ENCODE measurements at places on chromosomes 6 and 20.
A peak's percentile ranks its signal among the peaks of the same experiment; 100 is the strongest.

- DNase-seq, result no peak
Measured at GRCh38 chr6:154797857-154798256, 64.6 kb downstream of the SCAF8 start.

DNA sequence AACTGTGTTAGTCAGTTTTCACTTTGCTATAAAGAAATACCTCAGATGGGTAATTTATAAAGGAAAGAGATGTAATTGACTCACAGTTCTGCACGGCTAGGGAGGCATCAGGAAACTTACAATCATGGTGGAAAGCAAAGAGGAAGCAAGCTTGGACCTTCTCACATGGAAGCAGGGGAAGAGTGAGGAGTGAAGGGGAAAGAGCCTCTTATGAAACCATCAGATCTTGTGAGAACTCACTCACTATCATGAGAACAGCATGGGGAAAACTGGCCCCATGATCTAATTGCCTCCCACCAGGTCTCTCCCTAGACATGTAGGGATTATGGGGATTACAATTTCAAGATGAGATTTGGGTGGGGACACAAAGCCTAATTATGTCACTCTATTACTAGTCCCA, 41.3 kb upstream of the PLAGL1 start:
- DNase-seq, result no peak

DNA sequence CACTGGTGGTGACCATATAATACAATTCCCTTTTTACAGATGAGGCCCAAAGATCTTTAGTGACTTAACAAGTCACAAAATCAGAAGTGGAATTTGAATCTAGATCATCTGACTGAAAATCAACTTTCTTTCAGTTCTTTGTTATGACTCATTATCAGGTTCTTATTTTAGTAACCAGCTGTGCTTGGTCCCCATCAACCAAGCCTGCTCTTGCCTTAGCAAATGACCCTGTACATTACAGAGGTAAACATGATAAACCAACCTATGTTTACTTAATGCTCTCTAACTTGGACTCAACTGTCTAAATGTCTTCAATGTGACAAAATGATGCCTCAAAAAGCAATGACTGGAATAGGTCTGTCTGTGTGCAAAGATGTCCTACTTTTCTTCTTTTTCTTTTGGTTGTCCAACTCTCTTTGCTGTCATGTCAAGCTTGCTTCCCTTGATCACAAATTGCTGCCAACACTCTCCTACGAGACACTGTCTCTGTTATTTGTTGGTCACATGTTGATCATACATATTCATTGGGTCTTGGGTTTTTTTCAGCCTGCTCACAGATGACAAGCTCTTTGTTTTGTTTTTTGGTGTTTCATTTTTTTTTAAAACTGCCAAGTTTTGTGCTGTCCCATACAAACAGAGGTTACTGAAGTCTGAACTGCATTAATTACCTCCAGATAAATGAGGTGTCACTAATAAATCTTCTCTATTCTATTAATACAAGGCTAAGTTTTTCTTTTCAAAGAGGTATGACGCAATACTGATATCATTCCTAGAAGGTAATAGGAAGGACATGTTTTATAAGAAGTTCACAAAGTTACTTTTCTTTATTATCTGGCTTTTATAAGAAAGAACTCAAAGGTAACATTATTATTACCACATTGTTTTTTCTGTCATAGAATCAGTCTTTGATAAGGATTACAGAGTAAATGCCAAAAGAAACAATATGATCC, 62.2 kb upstream of the PLN start:
- DNase-seq, result no peak

GRCh38 chr20:48826883-48827771, 672 bp downstream of the PREX1 start:
- DNase-seq, result peak; percentile 54

GRCh38 chr6:12538881-12539357, 177.6 kb upstream of the PHACTR1 start:
- DNase-seq, result no peak

- DNase-seq, result no peak
Measured at GRCh38 chr6:81792826-81793225, 40.3 kb upstream of the TENT5A start.

DNA sequence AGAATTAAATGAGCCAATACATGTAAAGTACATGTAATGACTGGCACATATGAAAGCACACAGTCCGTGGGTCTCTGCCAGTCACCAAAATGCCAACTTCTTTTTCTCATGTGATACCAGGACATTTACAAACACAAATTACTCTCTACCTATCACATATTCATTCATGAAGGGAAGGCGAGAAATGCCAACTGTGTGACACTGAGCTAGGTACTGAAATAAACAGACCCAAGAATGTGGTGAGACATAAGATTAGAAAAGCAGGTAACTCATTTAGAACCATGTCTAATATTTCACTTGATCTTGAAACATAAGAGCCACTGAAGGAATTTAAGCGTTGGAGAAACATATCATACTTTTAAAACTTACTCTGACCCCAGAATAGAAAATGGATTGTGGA, 41.4 kb downstream of the HBS1L start:
- no peak for DNase-seq

- no peak for DNase-seq
Measured at GRCh38 chr20:23417861-23418260, 3.4 kb downstream of the NAPB start.

DNA sequence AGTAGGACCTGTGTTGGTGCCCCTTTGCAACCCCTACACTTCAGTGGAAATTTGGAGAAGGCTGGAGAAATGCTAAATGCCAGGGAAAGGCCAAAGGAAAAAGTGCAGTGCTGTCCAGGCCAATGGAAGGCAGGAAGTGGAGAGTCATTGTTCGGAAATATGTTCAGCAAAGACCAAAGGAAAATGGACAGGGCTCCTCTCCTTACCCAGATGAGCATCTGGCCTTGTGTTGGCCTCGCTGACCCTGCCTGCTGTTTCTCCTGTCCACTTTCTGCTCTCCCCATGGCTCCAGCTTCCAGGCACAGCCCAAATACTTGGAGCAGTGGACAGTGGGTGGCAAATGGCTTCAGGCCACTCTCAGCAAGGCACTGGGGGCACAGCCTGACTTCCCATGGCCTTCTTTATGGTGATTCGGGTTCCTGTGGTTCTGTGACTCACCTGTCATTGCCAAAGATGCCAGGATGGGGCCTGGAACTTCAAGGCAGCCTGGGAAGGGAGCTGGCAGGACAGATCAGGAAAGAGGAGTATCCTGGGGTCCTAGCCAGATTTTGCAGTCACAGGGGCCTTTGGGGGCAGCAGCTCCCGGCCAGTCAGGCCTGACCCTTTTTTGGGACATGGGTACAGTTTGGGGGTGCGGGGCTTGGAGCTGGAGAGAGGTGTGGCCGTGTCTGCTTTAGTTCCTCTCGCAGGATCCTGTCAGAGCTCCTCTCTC, 190.9 kb upstream of the SLC24A3 start:
- no peak for DNase-seq

- no peak for DNase-seq
Measured at GRCh38 chr6:38796850-38797249, 81.7 kb downstream of the DNAH8 start.

DNA sequence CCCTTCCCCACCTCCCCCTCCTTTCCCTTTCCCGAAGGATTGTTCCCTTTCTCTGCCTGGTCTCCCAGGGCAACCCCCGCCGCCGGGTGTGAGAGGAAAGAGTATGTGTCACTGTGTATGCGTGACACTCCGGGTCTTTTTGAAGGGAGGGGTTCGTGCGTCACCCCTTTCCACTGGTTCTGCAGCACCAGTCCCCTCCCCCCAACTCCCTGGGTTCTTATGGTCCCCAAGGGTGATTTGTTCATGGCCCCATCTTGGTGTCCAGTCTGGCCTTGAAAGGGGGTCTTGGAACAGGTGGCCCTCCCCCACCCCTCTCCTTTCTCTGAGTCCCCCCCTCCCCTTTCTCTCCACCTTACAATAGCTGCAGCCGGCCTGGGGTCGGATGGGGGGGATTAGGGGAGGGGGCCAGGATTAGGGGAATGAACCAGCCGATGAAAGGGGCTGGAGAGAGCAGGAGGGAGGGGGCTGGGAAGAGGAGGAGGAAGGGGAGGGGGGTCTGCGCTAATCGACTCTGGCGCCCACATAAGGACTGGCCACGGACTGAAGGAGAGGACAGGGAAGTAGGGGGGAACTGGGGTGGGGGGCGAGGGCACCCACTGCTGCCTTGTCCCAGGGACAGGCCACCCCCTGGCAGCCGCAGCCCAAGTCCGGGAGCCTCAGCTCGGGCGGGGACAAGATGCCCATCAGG, 1.3 kb upstream of the RING1 start:
- no peak for DNase-seq

GRCh38 chr6:113960795-113961194, 10.2 kb downstream of the HDAC2 start:
- DNase-seq, result no peak

- DNase-seq, result no peak
Measured at GRCh38 chr6:112258642-112259336, 4.4 kb upstream of the LAMA4 start.

- DNase-seq, result no peak
Measured at GRCh38 chr6:52109171-52109571, 21.8 kb upstream of the PKHD1 start.

DNA sequence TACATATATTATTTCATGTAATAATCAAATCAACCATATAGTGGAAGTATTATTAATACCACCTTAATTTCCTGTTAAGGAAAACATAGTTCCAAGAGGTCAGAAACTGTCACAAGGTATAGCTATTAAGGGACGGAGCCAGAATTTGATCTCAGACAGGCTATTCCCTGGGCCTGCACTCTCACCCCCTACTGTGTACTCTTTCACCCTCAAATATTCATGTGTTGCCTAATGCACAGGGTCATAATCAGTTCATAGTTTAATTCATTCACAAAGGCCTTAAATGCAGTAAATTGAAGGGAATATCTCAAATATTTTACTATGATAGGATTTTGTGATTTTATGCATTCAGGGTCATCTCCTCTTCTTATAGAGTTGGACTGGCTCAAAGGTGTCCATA, 67.2 kb upstream of the IFNGR1 start:
- DNase-seq, result no peak

- no peak for DNase-seq
Measured at GRCh38 chr6:53916804-53917463, 122.1 kb downstream of the LRRC1 start.

DNA sequence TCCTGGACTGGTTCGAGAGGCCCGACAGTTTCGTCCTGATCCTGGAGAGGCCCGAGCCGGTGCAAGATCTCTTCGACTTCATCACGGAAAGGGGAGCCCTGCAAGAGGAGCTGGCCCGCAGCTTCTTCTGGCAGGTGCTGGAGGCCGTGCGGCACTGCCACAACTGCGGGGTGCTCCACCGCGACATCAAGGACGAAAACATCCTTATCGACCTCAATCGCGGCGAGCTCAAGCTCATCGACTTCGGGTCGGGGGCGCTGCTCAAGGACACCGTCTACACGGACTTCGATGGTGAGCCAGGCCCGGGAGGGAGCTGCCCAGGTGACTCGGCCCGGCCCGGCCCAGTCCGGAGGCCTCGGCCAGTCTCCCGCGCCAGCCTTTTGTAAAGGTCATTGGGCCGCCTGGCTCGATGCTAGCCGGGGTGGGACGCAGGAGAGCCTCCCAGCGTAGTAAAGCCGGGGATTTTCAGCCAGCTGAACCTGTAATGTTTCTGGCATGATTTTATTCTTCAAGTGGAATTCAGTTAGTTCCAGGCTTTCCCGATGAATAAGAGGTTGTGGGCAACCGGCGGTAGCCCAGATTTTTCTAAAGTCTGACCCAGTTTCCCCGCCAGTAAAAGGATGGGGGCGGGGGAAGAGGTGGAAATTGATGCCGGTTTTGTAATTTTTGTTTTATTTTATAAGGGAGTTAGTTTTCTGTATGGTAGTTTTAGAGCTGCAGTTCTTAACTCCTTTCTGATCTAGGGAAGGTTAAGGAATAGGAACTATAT, 1.4 kb downstream of the PIM1 start:
- DNase-seq, result peak; percentile 42

- no peak for DNase-seq
Measured at GRCh38 chr6:87103977-87104601, 9.2 kb upstream of the CGA start.

GRCh38 chr20:46261456-46262253, 46.6 kb downstream of the CDH22 start:
- no peak for DNase-seq

DNA sequence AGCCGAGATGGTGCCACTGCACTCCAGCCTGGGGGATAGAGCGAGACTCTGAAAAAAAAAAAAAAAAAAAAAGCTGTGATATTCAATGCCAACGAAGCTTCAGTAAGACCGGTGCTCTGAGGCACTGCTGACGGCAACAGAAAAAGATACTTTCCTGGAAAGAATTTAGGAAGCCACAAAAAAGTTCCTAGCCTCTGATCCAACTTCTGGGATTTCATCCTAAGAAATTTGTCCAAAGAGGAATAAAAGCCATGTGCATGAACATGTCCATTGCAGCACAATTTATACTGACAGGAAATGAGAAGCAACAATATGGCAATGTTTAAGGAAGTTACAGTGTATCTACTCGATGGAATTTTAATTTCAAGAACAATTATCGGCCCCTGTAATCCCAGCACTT, 24.5 kb upstream of the CARMIL1 start:
- no peak for DNase-seq
